ENCODE measurements at places on chromosomes 5 and 9.

DNA sequence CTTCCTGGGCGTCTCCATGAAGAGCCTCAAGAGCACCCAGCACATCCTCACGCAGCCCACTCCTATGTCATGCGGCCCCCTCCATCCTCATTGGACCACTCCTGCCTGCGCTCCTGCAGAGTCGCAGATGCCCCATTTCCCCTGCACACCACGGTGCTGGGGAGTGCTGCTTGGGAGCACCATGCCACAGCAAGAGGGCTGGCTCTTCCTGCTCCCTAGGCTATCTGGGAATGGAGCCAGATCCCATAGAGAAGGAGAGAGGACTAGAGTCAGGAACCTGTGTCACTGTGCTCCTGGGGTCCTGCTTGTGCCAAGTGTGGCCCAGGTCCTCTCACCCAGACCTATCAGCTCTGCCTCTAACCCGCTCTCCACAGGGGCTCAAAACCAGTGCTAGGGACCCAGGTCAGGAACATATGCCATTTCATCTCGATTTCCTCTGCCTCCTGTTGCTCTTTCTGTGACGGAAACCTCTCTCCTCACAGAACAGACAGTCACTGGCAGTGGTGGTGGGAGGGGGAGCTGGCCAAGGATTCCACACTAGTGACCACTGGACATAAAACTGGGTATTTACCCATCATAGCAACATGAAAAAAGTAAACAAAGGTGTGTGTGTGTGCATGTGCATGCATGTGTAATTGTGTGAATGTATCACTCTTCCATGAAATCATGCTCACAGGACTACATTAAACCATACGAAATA, 178.4 kb downstream of the TTLL11 start:
- no peak for DNase-seq

DNA sequence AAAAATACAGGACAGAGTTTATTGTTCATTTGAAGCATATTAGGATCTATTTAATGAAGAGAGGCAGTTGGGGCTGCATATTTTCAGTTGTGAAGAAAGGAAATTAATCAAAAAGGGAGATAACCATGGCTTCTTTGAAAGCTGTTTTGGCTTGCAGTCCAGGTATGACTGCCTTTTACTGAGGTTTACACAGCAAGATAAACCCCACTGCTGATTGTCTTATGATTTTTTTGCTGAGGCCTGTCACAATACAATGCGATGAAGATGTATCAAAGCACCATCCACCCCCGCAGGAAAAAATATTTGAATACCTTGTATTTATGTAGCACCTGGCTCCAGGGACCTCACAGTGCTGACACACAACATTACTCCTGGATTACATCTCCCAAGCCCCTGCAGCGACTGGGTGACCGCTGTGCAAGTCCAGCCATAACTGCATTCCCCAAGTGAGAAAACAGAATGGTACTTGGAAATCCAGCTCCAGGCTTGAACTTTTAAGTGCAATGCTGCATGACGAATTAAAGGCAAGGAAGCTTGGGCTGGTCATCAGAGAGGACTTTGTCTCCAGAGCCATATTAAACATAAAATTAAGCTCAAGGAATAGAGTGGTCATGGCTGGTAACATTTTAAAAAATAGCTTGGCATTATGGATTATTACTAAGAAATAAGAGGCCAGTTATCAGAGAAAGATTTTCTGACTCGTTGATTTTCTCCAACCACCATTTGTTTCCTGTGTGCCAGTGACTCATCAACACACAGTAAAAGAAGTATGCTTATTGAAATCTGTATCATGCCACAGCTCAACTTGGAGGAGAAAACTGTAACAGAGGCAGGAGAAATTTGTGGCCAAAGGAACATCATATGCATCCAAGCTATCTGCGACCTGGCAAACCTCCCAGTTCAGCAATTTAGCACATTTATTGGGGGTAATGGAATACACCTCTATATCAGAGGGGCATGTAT, 374.2 kb downstream of the MAN2A1 start:
- DNase-seq: no peak

- DNase-seq: no peak
Measured at GRCh38 chr5:124952079-124952478, 205.6 kb upstream of the ZNF608 start.

- peak; percentile 93 for DNase-seq
Measured at GRCh38 chr5:11757661-11758060, 146.6 kb downstream of the CTNND2 start.

DNA sequence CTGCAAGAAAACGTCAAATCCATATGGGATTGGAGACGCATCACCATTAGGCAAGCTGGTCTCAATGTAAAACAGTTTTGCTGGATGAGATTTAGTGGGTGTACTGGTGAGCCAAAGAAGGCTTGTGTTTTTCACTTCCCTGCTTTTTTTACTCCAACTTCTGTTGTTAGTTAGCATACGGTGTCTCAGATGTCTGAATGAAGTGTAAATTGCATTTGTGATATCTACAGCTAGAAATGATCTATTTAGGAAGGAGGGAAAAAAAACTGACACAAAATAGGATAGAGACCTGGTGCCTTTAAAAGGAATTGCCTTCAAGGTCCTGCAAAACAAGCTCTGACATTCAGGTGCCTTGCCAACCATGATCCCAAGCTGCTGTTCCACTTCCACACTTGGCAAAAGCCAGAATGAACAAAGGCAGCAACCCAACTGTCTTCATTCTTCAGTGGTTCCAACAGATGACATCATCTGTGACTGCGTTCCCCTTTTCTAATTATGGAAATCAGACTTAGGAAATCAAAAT, 104.2 kb upstream of the RAI14 start:
- DNase-seq: no peak

GRCh38 chr5:169602535-169602934, 19.0 kb downstream of the SPDL1 start:
- no peak for DNase-seq

GRCh38 chr5:160473681-160474080, 52.0 kb downstream of the PTTG1 start:
- DNase-seq: no peak

DNA sequence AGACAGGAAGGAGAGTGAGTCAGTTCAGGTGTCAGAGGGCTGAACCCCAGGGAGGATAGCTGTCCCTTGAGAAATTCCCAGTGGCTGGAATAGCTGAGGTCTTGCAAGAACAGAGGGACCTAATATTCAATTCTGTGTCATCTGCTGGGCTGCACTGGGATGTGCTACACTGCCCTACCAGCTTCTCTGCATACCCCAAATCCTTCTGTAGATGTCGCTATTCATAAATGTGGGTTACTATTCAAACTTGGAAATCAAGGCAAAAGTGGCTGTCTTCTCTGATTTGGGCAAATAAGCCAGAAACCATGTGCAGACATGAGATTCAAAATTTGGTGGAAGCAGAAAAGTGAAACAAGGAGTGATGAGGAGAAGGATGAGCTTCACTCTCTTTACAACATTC, 16.3 kb downstream of the TNFSF8 start:
- no peak for DNase-seq

DNA sequence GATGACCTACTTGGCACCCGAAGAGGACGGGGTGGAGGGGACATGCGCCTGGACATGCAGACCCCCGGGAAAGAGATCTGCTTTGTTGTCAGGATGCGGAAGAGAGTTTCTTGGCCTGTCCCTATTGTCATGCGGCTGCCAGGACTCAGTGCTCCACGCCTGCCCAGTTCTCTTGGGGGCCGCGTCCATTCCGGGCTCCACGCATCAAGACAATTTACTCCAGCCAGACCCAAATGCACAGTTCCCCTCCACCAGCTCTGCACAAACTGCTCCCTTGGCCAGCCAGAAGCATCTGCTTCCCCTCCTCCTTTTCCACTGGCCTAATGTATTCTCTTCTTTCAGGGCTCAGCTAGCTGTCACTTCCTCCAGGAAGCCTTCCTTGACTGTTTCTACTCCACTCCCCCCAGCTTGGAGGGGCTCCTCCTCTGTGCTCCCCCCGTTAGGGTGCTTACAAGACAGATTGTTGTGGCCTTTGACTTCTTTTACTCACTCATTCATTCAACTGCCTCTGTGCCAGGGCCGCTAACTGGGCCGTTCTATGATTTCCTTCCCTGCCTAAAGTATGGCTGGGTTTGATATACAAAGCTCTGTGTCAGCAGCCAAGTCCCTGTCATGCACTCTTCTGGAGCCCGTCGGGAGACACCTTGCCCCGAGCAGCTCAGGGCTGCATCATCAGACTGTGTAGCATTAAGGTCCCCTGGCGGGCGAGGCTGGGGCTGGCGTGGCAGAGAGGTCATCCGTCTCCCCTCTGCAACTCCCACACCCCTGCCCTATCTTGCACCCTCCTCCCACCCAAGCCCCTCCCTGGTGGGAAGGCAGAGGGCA, 6.6 kb downstream of the FIBCD1 start:
- DNase-seq: peak; percentile 40

DNA sequence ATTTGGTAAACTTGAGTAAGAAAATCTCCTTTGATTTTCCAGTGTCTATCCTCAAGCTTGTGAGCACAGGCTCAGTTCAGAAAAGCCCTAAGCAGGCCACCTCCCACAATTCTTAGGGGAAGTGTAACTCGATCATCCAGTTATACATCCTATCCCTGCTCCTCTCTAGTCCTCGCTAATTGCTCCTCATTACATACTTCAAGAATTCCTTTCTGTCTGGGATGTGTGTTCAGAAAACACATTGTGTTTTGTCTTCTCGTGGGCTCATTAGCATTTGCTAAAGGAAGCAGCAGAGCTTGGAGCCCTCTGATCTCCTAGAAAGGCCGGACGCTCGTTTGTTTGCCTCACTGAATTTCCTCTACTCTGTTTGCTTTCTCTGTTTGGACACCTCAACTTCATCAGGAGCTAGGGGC, 268.2 kb upstream of the RFX3 start:
- DNase-seq: no peak

DNA sequence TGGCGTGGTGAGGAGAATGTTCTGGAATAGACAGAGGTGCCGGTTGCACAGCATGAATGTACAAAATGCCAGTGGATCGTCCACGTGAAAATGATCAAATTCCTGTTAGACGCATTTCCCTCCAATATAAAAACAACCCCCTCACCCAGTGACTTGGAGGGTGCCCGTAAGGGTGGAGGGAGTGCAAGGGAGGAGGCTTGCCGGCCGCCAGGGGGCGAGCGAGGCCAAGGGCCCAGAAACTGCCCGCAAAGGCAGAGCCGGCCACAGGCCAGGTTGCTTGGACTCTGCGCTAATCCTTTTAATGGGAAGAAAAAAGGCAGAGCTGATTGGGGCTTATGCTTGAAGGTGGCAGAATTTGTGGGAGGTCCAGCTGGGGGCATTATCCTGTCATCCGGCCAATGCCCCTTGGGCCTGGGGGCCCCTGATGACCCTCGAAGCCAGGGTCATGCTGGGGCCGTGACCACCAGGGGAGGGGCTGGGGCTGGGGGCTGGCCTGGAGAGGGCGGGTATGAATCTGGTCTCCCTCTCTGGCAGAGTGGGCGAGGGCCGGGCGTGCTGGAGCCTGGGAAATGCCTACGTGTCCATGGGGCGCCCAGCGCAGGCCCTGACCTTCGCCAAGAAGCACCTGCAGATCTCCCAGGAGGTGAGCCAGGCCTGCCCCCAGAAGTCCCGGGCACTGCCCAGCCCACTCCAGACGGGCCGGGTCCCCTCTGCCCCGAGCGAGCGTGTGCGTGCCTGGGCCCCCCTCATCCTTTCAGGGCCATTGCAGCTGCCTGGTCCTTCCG, 12.0 kb downstream of the GPSM1 start:
- DNase-seq: peak; percentile 63

DNA sequence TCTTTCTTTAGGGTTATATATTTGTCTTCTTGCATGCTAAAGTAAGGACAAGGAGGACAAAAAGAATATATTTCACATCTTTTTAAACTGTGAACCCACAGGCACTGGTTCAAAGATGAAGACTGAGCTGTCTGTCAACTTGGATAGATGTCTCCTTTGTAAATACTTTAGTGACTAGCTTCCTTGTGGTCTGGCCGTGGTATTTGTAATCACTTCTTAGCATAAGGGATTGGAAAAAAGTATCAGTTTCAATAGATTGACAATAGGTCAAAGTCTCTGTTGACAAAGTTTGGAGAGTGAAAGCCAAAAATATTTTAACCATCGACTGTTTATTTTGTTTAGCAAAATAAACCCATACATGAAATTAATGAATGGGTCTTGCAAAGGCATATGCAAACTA, 91.4 kb downstream of the TMEM167A start:
- DNase-seq: no peak

DNA sequence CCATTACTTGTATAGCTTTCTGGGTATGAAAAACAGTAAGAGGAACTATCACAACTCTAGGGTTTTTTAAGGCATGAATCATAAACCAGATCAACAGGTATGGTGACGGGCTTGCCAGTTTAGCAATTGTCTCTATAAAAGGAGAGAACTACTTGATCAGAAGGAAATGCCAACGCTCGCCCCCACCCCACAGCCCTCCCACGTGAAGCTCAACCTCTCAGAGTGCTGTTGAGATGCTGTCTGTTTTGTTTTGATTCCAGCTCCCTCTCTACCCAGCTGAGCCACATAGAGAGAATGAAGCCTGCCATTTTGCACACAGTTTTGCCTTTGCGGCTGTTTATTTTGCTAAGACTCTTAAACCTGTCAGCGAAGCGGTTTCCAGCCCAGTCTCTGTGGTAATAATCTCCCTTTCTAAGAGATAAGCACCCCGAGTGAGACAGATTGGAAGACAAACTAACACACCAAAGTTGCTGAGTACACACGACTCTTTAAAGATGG, 257.9 kb upstream of the ANKRD55 start:
- no peak for DNase-seq
